Cerebellum (tissue), 4 donors: ENCODE measurements at places on chromosomes 11 and 22.

DNA sequence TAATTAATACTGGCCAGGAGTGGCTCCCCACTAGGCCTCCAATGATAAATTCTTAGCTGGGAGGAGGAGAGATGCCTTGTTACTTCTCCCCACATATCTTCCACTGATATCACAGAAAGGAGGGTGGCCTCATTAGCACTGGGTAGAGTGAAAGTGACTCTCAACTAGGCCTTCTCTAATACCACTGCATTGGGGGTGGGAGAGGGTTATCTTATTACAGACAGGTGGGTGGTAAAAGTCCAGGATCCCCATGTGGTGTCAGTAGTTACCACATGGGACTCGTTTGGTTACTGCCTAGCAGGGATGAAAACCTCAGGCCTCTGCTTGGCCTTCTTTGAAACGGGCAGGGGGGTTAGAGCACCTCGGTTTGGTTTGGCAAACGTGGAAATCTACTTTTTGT lies 167.3 kb downstream of the UVRAG start:
- DNase-seq = no peak

DNA sequence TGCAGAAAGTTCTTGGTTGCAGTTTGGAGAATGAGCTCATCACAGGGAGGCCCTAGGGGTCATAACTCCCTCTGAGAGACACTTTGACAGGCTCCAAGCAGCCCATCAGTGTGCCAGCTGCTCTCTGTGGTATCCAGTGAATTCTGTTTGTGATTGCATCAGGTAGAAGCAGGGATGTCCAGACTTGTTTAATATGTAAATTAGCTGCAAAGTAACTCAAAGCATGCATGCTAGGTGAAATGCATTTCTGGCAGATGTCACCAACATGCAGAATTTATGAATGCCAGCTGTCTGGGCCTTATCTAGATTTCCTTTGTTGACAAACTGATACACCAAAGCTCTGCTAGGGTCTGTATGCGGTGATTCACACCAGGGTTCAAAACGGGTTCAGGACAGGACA lies 123.6 kb upstream of the MTNR1B start:
- no peak for DNase-seq

- DNase-seq = no peak
Measured at GRCh38 chr22:35534091-35534490, 6.5 kb upstream of the RASD2 start.

DNA sequence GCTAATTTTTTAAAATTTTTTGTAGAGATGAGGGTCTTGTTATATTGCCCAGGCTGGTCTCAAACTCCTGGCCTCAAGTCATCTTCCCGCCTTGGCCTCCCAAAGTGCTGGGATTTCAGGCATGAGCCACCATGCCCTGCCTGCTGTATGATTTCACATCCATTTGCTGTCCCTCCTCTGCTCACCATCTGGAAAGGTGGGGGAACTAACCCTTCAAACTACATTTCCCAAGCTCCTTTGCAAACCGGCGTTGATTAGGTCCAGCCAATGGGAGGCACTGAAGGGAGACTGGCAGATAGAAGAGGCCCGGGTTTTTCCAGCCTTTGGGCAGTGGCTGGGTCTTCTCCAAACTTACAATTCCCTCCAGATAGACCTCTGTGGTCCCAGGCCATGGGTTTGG lies 19.3 kb downstream of the RFPL1 start:
- DNase-seq = peak; percentile 65

- no peak for DNase-seq
Measured at GRCh38 chr11:7638710-7639642, 34.3 kb downstream of the CYB5R2 start.

DNA sequence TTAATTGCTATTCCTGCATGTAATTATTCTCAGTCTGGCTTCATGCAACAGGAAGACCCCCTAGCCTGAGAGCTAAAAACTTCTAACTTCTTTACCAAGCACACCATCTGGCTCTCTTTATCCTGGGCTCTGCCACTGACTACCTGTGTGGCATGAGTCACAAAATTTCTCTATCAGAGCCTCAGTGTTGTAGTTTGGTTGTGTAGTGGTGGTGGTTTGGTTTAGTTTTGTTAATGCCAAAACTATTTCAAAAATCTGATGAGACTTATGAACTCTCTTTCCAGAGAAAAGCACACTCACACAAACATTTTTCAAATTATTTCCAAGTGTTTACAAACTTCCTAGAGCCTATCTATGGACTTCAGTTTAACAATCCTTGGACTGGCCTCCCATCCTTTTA lies 7.5 kb upstream of the IL17RA start:
- no peak for DNase-seq

GRCh38 chr11:32615422-32615821 lies 31.8 kb downstream of the EIF3M start:
- DNase-seq = no peak

DNA sequence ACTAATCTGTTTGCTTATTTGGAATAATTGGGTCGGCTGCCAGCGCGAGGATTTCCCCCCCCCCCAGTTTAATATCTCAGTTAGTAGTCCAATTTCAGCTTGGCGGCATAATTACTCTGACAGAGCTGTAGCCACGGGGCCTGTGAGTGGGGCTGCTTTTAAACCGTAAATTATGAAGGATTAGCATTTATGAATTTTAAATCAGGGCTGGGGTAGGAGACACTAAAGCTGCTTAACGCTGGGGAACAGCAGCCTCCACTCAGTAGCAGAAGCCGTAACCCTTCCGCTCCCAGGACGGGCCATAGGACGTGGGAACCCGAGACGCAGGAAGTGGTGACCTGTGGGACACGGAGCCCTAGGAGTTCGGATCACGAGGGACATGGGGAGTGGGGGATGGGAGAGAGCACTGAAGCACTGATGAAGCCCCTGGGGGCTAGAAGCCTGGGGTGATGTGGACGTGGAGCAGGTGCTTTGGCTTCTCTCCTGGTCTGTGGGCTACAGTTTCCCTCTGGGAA lies 66.2 kb upstream of the LMO1 start:
- no peak for DNase-seq

GRCh38 chr11:14026961-14027360 lies 64.4 kb downstream of the SPON1 start:
- DNase-seq = no peak

DNA sequence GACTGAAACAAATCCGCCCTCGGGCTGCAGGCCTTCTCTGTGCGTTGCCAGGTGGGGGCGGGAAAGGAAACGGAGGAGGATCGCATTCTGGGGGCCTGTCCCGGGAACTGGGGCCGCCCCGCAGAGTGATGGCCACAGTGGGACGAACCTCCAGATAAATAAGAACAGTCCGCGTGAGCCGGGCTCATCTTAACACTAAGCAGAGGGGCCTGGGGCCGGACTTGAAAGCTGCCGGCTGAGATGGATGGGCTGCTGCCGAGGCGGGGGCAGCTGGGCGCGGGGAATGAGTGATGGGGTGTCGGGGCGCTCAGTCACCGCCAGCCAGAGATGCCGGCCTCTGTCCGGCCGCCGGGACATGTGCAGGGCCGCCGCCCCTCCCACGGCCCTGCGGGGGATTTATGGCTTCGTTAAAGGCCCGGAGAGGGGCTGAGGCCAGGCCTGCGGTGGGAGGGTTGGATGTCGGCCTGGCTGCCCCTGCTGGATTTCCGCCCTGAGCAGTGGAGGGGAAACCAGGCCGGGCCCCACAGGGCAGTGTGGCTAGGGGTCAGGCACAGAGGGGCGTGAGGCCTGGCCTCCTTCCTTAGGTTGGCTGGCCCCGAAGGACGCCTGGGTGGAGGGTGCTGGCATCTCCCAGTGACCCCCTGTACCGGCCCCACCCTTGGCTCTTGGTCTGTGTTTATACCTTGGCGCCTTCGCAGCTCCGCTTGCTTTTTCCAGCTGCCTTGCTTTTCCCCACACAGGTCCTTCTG lies 45.3 kb upstream of the CD82 start:
- DNase-seq = no peak

GRCh38 chr22:39746600-39747262 lies 146.8 kb downstream of the ENTHD1 start:
- DNase-seq = no peak

GRCh38 chr11:84140386-84141169 lies 854.4 kb upstream of the CCDC90B start:
- no peak for DNase-seq

DNA sequence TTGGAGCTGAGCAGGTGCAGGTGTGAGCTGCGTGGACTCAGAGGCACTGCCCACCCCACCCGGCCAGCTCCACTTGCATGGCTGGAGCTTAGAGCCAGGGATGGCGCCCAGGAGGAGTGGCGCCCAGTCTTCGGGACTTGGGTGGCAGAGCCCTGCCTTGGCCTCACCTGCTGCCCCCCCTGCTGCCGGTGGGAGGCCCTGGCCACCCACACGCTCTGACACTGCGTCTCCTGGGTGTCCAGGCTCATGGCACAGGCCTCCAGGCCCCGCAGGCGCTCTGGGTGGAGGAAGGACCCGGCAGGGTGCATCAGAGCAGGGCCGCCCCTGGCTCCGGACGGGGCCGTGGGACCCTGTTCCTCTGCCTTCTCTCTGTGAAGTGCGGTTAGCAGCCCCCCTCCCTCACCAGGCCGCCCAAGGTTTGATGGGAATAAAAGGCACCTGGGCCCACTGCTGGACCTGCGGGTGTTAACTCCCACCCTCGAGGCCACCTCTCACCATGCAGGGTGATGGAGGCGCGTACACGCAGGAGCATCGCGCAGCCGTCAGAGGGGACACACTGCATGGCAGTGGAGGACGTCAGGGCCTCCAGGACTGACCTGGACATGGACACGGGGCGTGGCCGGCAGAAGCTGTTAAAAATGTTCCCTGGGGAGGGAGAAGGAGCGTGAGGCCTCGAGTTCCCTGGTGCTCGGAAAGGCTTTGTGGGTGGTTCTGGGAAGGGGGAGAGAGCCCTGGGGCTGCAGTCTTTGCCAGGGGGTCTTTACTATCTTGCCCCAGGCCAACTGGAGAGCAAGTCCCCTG lies 11.8 kb downstream of the IL17REL start:
- no peak for DNase-seq

- no peak for DNase-seq
Measured at GRCh38 chr11:70176940-70177689, 26.0 kb upstream of the FADD start.

DNA sequence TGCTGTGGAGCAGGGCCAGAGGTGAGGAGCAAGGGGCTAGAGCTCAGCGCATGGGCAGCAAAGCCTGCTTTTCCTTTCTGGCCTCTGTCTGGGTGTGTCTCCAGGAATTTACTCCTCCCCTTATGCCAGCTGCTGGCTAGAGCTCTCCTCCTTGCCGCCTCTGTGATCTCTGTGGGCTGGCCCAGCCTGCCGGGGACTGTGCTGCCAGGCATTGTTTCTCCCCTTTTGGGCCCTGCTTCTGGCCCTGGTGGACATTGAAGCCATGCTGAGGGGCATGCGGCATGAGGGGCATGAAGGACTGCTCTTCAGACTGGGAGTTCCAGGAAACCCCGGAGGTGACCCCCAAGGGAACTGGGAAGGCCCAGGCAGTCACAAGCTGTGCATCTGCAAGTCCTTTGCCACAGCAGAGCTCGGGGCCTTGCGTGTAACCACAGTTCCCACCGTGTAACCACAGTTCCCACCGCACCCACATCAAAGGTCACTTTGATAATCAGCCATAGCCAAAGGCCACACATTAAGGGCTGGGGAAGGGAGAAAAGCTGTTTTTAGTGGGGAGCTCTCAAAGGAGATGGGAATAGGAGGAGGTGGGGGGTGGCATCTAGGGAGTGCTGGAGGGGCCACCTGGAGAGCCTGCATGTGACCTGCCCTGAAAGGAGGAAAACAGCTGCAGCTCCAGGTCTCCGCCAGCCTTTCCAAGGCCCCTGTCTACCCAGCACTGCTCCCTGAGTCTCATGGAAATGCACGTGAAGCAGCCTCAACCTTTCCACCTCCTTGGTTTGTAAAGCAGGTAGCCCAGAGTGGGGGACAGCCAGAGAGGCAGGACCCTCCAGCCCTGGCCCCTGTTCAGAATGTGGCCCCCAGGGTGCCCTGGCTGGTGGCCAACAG lies 62.3 kb downstream of the PPFIBP2 start:
- no peak for DNase-seq

- DNase-seq = no peak
Measured at GRCh38 chr11:299081-299891, at the start of gene IFITM5. Gene IFITM5, minus strand, starts transcription at chr11:299526. Its CDS starts 36 bp downstream, at chr11:299490.
